ENCODE measurements at places on chromosomes 7 and 10.

GRCh38 chr7:107501593-107501992, 31.7 kb downstream of the GPR22 start:
- peak; percentile 67 for DNase-seq

GRCh38 chr7:146956853-146957252, 840.3 kb downstream of the CNTNAP2 start:
- no peak for DNase-seq

GRCh38 chr7:74068378-74069085, 15.1 kb upstream of the LIMK1 start:
- DNase-seq: no peak

DNA sequence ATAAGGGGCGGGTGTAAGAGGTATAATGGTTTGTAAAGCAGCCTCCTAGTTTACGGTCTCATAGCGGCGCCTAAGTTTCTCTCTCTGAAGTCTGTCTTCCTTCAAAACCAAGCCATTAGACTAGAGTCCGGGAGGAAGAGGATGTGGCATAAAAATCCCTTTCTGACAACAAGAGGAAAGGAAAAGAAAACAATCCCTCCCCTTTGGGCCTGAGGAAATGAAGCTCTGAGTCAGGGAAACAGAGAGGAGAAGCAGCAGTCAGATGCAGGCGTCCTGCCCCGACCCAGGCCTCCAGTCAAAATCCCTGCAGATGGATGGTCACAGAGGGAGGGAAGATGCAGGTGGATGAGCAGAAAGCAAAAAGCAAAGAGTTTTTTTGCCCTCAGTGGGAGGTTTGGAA, 23.7 kb downstream of the PARP12 start:
- peak; percentile 29 for DNase-seq

- DNase-seq: peak; percentile 89
These were observed 41.5 kb upstream of the ZNF32 start for GRCh38 chr10:43689955-43690771.

DNA sequence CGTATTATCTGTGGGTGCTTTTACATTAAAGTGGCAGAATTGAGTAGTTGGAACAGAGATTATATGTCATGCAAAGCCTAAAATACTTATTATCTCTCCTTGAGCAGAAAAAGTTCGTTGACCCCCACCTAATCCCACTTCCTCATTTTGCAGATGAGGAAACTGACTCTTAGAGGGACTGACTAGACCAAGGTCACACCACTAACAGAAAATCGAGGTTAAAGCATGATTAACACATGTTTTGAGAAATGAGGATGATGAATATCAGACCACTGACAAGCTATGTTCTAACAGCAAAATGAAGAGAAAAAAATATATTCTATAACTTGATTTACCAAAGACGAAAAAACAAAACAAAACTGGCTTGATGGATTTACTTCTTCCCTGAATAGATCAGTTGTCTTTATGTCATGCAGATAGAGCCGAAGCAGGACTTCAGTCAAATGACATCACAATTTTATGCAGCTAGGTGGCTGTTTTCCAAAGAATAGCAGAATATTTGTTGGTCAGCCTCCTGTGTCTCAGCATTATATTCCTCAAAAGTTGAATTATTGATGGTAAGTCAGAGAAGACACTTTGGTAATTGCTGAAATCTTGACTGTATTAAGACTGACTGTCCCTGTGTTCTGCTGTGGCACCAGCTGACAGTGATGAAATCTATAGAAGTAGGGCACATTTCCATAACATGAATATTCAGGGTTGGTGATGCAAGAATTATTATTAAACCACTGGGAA, 24.2 kb upstream of the SMIM30 start:
- no peak for DNase-seq

GRCh38 chr7:138980563-138981291, 462 bp downstream of the KIAA1549 start:
- no peak for DNase-seq

- peak; percentile 5 for DNase-seq
These were observed 66.8 kb downstream of the UPF2 start for GRCh38 chr10:11975795-11976194.

DNA sequence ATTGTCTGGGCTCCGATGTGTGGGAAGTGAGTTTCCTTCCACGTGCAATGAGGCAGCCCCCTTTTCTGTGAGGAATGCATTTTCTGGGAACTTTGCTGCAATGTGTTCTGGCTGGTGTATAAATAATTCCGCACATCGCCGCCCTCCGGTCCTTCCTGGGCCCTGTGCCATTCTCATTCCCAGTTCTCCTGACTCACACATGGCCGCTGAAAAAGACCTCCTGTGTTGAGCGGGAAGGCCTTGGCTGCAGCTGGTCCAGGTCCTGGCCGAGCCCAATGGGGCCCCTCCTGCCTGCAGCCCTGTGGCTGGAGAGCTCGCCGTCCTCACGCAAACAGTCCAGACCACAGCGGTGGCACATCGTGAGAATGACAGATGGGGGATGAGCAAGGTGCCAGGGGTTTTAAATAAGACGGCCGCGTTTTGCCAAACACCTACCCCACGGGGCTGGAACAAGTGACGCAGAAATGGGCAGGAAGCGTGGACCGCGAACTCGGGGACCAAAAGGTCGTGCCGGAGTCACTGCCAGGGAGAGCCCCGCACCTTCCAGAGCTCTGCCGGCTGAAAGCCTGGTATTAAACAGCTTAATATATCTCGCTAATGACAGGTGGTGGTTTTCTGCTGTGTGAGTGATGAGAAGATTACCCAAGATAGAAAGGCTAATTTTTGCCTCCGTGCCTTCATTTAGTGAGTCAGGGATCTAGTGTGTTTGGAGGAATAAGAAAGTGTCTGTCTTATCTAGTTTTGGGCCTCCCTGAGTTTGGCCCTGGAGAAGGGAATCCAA, 37.0 kb downstream of the FAM20C start:
- DNase-seq: peak; percentile 96

- DNase-seq: no peak
These were observed 43.4 kb downstream of the PTTG1IP2 start for GRCh38 chr7:90512821-90513254.

- no peak for DNase-seq
These were observed 75.6 kb downstream of the CFAP46 start for GRCh38 chr10:132866601-132867381.

- no peak for DNase-seq
These were observed 28.1 kb upstream of the CDH23 start for GRCh38 chr10:71368643-71369042.

- no peak for DNase-seq
These were observed 558.3 kb upstream of the TPK1 start for GRCh38 chr7:145394126-145394525.

GRCh38 chr7:137626469-137627067, 220.2 kb downstream of the DGKI start:
- peak; percentile 67 for DNase-seq

DNA sequence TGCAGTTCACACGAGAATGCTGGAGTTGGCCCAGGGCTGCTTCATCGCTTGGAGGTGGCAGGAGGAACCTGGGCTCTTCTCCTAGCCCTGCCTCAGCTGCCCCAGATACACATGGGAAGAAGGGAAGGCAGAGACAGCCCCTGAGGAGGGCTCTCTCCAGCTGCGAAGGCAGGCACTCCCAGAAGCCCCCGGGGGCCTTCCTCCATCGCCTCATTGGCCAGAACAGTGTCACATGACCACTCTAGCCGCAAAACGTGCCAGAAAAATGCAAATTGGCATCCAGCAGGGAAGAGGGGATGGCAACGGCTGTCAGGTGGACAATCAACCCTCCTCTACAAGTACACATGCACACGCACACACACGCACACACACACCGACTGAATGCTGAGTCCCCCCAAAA, 217.8 kb upstream of the FRMD4A start:
- DNase-seq: no peak

DNA sequence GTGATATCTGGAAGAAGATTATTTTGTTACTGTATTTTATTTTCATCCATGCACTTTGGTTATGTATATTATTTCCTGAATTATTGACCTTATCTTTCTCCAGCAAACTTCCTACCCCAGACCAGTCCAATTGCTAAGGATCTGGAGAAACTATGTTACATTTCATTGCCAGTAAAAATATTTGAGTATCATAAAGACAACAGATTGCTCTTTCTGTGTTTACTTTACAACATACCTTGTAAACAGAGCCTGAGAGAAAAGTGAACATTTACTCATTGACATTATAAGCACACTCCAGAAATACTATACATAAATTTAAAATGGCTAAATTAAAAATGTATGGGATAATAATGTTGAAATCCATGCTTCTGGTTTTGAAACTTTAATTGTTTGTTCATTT, 186.2 kb upstream of the FAM3C start:
- DNase-seq: no peak

- no peak for DNase-seq
These were observed 84.8 kb upstream of the FZD8 start for GRCh38 chr10:35726846-35727245.

GRCh38 chr7:142280263-142280662, 22.4 kb upstream of the PRSS58 start:
- DNase-seq: no peak
